ENCODE measurements at places on chromosomes 16 and 17.
A peak's percentile ranks its signal among the peaks of the same experiment; 100 is the strongest.

- DNase-seq, result no peak
Observed at GRCh38 chr17:73163043-73163442, 1.8 kb upstream of the SSTR2 start.

DNA sequence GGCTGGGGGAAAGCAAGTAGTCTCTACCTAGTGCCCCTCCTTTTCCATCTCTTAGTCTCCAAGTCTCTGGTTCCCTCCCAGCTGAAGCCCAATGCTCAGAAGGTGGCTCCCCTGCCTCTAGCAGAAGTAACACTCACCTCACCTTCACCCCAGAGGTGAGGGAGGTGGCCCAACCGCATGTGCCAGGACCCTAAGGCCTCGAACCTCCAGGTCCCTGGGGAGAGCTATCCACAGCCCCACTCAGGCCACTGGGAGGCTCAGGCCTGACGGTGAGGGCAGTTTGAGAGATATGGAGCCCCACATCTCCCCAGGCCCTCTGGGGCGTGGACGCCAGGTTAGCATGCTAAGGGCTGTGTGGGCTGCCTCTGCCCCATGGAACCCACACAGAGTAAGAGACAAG is 5.8 kb downstream of the CBLN1 start:
- no peak for DNase-seq

- DNase-seq, result no peak
Observed at GRCh38 chr16:53822936-53823529, 119.1 kb downstream of the FTO start.

DNA sequence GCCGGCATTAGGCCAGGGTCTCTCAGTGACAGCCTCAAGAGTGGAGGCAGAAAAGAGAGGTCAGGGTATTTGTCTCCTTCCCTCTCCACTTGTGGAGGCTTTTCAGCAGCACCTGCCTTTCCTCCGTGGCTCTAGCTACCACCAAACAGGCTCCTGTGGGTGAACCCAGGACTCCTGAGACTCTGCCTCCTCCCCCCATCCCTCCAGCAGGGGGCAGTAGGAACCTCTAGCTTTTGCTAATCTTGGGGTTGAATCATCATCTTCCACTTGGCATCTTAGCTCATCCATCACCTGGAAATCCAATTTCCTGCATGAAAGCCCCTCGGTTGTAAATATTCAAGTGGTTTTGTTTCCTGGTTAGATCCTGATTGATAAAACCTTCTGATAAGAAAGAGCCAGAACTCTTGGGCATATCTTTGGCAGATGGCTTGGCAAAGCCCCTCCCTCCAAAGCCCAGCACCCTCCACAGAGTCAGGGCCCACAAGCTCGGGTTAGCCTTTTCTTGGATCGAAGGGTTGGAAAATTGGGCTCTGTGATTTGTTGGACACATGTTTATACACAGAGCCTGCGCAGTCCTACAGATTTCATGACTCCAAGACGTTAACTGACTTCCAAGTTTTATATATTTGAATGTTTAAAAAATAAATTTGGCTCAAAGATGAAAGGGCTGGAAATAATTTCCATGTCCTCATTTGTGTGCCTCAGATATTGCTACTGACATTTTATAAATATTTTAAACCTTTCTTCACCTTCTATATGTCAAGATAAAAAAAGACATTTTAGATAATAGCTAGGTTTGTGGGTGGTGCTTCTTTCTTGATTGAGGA is 322.1 kb downstream of the MAP2K4 start:
- DNase-seq, result peak; percentile 42

- DNase-seq, result no peak
Observed at GRCh38 chr17:6994666-6995256, 1.1 kb upstream of the ALOX12 start.

GRCh38 chr17:10439816-10440215 is 18.1 kb upstream of the MYH8 start:
- DNase-seq, result no peak

DNA sequence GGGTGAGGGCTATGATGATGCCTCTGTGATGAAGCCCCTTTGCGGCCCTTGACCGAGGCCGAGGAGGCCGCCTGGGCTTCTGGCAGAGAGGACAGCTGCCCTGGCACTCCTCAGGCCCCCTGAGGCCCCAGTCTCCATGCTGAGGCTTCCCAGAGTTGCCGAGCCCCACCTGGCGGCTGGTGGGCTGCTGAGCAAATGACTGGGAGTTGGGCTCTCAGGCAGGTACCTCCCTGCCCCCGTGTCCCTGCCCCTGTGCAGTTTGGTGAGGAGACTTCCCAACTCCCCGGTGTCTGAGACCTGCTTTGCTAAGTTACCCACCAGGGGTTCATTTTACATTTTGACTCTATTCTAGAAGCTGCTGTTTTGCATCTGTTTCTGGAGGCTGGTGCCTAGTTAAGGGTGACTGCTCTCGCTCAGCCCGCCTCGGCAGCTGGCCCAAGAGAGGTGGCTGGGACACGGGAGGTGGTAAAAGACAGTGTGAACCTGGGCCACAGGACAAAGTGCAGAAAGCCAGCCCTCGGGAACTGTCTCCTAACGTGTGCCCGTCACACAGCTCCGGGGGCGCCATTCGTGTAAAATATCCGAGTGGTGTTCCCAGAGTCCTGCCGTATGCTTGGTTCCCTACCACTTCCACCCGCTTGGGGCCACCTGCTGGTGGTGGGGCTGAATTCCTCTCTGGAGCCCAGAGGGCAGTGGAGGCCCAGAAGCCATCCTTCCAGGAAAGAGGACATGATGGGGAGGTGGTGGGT is 134.5 kb downstream of the RAB11FIP4 start:
- DNase-seq, result no peak

- no peak for DNase-seq
Observed at GRCh38 chr16:90046971-90047713, 27.9 kb upstream of the DBNDD1 start.

GRCh38 chr17:58446086-58446485 is 28.8 kb upstream of the RNF43 start:
- no peak for DNase-seq

DNA sequence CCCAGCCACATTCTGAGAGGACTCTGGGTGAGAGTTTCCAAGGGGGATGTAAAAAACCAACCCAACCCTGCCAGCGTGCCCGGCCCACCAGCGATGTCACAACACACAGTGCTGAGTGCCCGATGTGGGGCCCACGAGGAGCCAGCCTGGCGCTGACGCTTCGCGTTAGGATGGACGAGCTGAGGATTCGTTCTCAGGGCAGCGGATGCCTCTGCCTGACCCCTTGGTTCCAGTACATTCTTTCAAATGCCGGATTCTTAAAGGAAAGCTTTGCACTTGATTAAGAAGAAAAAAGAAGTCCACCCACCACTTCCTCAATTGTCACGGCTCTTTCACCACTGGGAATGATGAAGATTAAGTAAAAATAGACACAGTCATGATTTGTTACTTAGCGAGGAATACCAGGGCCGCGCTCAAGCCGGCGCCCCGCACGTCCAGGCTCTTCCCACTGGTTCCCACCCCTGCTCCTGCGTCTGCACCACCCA is 79.4 kb downstream of the IRF8 start:
- DNase-seq, result no peak

GRCh38 chr16:73572135-73572828 is 524.4 kb upstream of the ZFHX3 start:
- DNase-seq, result no peak

GRCh38 chr17:12507026-12507595 is 158.6 kb upstream of the MYOCD start:
- no peak for DNase-seq

GRCh38 chr17:66716236-66717026 is 118.5 kb upstream of the CACNG5 start:
- DNase-seq, result no peak

- peak; percentile 19 for DNase-seq
Observed at GRCh38 chr17:62995377-62995885, 29.4 kb downstream of the TANC2 start.

DNA sequence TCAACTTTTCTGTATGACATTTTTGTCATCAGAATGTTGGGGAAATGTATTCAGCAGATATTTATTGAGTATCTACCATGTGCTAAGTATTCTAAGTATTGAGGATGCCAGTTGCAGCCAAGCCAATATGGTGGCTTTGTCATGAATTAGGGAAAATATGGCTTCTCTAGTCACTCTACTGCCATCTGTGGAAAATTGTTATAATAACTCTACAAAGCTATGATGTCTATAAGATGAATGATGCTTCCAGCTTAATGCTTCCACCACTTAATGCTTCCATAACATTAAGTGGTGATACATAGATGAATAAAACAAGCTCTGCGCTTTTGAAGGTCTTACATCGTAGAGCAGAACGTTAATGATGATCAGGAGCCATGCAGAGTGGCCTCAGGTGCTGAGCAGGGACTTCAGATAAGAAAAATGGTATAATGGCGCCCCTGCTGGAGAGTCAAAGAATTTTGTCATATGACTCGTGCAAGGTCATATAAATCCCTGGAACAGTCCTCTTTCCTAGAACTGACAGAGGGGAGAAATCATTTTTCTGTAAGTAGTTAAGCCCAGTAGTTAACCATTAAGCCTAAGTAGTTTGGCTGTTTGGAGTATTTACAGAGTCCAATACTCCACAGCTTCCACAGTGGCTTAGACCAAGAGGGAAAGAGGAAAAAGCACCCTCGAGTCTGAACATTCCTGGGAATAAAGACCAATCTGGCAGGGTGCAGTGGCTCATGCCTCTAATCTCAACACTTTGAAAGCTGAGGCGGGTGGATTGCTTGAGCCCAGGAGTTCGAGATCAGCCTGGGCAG is 2.7 kb upstream of the TMIGD1 start:
- DNase-seq, result peak; percentile 52

GRCh38 chr16:1779741-1780676 is 2.4 kb downstream of the SPSB3 start:
- DNase-seq, result no peak

DNA sequence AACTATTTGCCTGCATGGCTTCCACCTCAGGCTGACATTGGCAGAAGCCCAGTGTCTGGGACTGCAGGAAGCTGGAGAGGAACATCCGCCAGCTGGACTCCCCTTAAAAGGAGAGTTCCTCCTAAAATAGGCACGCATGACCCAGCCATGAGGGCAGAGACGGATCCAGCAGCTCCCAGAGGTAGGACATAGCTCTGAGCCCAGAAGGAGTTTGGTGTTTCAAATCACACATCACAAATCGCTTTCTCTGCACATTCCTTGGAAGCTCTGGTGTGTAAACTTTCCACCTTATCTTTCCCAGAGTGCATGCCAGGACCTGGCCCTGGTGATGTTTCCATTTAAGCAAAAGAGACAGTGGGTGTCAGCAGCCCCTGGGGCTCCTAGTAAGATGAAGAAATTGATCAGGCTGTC is 231.1 kb upstream of the CDH5 start:
- no peak for DNase-seq

DNA sequence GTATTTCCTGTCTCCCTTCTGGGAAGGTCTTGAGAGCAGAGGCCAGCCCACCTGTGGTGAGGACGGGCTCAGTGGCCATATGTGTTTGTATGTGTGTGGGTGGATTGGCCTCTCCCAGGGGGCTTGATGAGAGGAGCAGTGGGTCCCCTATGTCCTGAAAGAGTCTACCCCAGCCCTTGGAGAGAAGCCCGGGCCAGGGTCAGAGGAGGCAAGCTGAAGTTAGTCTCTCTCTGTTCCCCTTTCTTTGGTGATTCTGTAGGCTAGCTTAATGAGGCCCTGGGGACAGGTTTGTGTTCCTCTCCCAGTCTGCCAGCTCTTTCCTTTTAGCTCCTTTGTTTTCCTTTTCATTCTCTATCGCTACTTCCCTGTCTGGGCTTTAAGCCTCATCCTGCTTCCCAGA is 23.8 kb upstream of the NFATC3 start:
- no peak for DNase-seq

- DNase-seq, result no peak
Observed at GRCh38 chr17:10657148-10657547, at the start of gene MYH3. Gene MYH3 (minus strand): TSS chr17:10657309. CDS start chr17:10655064, 2,245 bp downstream.

DNA sequence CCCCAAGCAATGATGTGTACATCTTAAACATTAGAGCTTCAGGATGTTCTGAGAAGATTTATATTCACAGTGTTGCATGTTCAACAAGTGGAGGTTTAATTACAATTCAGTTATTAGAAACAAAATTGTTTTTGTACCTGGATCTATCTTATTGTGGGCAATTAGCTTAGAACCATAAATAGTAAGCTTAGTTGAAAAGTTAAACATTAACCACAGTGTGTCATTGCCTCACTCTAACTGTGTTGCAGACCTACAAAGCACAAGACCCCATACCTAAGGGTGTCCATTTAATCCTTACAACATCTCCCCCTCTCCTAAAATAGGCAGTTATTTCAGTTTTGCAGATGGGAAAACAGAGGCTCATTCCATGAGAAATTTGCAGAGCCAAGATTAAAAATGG is 632.0 kb upstream of the SOX9 start:
- no peak for DNase-seq

DNA sequence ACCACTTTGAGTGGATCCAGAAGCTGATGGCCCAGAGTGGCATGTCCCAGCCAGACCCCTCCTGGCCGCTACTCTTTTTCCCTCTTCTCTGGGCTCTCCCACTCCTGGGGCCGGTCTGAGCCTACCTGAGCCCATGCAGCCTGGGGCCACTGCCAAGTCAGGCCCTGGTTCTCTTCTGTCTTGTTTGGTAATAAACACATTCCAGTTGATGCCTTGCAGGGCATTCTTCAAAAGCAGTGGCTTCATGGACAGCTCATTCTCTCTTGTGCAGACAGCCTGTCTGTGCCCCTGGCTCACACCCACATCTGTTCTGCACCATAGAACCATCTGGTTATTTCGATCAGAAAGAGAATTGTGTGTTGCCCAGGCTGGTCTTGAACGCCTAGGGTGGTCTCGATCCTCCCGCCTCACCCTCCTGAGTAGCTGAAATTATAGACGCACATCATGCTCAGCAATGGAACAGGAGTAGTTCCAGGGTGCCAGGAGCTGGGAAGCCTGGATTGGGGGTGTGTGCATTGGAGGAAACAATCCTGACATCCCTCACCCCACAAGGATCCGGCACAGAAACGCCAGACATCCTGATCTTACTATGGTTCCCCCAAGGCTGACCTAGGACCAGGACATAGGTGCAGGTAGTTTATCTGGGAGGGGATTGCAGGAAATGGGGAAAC is 4.6 kb downstream of the PRSS21 start:
- DNase-seq, result no peak

DNA sequence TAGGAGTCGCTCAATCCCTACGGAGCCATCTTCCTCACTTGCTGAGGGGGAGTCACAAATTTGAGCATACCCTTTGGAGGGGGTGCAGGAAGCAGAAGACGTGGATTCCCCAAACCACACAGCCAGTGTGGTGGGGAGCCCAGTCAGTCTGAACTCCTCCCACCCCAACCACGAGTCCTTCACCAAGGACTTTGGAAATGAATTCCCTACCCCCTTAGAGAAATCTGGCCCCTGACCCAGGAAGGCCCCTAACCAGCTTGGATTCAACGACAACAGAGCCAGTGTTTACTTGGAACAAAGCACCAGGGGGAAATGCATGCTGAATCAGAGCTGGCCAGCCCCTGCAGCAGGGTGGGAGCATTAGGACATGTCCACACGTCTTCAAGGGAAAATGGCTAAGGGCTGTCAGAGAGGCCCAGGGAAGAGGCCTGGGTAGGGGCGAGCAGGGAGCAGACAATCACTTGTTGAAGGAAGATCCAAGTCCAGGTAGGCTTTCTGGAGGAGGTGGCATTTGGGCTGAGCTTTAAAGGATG is 5.5 kb upstream of the TMEM92 start:
- no peak for DNase-seq

GRCh38 chr16:14111713-14112538 is 40.8 kb downstream of the MRTFB start:
- no peak for DNase-seq

GRCh38 chr16:68227850-68228553 is 7.9 kb downstream of the ESRP2 start:
- no peak for DNase-seq
